NCI-H2171 (cell line): ENCODE measurements at places on chromosomes 16 and 17.

DNA sequence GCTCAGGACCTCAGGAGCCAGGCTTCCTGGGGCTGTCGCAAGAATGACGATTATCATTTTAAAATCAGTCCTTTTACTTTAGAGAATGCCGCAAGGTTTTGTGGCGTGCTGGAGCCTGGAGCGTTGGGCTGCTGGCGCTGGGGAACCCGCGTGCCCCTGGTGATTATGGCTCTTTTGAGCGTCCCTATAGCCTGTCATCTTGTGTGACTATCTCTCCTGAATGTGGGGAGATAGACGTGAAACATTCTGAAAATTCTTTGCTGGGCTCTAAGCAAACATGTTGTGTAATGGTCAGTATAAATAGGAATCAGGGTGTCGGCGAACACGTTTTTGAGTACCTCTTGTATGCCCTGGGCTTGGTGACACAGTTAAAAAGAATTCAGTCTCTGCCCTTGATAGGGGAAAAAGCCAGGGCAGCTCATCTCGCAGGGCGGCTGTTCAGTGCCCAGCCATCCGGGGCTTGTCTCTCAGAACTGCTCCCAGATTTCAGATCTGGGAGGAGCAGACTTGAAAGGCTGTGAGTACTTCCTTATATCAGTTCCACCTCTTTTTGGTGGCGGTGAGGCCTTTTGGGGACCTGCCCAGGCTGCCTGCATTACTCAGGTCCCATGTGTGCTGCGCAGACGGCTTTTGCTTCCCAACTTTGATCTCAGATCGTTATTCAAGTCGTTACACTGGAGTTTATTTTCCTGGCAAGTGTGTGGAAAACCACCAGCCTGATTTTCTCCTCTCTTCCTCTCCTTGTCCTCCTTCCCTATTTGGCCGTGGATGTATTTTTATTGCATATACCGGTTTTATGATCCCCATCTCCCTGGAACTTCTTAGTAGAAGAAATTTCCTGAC lies 973 bp downstream of the SLC7A6 start:
- DNase-seq = peak; percentile 12

DNA sequence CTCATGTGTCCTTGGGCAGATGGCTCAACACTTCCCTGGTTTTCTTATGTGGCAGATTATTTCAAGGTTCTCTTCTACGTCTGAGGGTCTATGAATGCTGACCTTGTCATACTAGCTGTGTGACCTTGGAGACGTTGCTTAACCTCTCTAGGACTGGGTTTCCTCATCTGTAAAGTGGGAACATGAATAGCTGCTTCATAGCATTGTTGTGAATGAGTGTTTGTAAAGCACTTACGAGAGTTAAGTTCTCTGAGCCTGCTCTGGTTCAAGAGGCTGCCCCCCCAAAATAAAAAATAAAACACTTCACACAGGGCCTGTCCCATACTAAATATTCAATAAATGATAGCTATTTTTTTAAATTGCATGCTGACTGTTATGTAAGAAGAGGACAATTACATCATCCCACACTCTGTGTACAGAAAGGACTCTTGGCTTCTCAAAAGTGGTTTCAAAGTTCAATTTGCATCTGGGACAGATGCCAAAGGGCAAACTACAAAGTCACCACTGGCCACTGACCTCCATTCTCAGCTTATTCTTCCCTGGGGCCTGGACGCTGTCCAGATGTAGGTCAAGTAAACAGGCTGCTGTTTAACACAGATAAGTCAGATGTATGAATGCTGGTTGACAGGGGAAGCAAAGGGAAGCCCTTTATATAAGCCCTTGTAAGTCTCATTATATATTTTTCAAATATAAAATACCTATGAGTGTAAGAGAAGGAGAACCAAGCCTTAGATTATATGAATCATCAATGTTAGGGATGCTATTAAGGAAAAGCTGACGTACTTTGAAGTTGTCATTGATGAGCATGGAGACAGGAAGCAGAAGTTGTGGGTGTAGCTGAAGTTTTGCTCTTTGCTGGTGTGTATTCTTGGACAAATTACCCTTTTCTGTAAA lies 15.4 kb upstream of the NDEL1 start:
- DNase-seq = no peak

DNA sequence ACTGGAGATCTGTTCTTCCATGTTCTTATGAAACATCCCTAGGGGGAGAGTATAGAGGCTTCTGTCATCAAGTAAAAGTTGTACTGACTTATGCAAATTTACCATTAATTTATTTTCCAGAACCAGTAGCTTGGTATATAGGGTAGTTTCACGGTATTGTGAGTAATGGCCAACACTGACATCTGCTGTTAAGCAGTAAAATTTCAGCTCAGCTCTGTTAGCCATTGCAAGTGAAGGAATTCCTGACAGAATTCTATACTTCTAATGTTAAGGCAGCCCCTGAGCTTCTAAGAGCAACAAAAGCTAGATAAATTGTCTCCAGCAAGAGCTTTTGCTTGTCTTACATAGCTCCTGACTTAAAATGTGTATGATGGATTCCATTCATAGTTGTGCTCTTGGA lies 613.5 kb upstream of the C16orf82 start:
- no peak for DNase-seq

GRCh38 chr17:7022781-7023571 lies at the start of gene BCL6B:
TSS of gene BCL6B (plus strand) at chr17:7023050. CDS start at chr17:7023672, 622 bp downstream.
- DNase-seq = no peak

DNA sequence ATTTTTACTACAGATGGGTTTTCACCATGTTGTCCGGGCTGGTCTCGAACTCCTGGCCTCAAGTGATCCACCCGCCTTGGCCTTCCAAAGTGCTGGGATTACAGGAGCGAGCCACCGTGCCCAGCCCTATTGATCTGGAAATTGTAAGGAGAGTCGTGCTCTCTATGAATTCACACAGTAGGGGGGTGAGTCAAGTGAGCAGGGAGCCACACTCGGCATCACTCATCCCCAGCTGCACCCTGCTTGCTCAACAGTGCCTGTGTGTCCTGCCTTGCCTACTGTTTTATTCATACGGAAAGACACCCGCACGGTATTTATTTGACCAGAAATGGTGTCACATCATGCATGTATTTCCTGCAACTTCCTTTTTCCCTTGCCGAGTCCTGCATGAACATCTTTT lies 157.2 kb upstream of the FOXF1 start:
- DNase-seq = no peak

- DNase-seq = no peak
Measured at GRCh38 chr17:2549392-2550211, 37.9 kb upstream of the METTL16 start.

GRCh38 chr16:50151756-50152155 lies 1.4 kb upstream of the TENT4B start:
- no peak for DNase-seq

DNA sequence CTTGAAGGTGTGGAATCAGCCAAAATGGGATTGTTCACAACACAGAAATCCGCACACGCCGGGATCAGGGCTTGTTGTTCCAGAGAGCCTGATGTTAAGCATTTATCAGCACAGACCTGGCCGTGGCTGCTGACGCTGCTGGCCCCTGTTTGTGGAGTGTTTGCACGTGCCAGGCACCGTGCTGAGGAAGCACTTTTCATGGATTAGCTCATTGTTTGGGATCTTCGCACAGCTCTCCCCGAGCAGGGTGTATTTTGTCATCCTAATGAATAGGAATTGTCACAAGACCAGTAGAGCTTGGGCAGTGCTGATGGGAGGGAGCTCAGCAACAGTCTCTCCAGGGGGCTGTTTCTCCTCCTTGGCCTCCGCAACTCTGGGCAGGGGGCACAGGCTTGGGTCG lies 160.4 kb upstream of the PLCG2 start:
- no peak for DNase-seq

DNA sequence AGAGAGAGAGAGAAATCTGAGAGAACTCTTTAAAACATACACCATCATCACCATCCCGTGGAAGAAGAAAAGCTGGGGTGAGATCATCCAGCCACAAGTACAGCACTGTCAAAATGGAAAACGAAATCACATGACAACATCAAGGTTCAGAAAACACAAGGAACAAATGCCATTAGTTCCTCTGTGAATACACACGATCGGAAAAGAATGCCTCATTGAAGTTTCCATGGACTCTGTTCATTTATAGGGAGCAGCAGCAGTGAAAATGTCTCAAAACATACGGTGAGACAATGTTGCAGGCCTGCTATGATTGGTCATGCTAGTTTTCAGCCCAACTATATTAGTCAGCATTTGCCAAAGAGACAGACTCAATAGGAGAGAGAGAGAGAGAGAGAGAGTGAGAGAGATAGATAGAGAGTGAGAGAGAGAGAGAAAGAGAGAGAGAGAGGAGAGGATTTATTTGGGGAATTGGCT lies 4.4 kb downstream of the CFAP97D1 start:
- no peak for DNase-seq

GRCh38 chr16:4523686-4524085 lies 14.9 kb downstream of the CDIP1 start:
- no peak for DNase-seq

GRCh38 chr16:85211271-85211801 lies 99.1 kb upstream of the CIBAR2 start:
- no peak for DNase-seq

- no peak for DNase-seq
Measured at GRCh38 chr17:9472541-9472940, 103.1 kb downstream of the STX8 start.

DNA sequence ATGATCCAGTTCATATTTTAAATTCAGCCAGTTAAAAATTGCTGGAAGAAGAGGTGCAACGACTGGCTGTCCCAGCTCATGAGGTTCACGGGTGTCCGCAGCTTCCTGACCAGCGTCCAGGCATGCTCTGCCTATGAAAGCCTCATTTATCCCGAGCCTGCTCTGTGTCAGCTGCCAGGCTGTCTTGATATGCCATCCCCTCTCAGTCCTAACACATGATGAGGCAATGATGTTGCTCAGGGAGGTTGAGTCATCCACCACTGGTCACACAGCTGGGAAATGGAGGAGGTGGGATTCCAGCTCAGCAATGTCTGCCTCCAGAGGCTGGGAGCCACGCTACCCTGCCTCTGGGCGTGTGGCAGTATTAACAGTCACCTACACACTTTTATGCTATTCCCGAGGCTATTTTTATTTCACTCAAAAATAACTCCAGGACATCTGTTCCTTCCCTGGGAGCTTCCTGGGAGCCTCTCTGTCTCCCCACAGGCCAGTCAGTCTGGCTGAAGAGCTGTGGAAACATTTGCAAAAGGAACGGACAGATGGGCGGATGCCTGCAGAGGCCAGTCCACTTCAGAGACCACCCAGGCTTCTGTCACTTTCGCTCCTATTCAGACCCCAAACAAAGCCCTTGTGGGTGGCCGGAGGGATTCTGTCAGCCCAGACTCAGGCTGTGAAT lies 22.5 kb downstream of the RAB11FIP4 start:
- DNase-seq = no peak

DNA sequence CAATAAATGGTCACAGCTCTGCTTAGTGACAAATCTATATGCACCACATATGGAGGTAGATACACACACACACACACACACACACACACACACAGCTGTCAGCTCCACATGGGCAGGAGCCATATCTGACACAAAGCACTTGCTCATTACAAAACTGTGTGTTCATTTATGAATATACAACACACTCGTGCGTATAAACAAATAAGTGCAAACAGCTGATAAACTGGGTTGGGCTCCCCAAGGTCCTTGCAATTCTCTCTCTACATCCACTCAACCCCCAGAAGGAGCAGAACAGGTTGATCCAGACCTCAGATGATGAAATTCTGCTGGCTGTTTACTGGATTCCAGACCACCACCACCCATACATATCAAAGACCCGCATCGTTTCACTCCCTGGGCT lies 140.7 kb downstream of the XYLT1 start:
- no peak for DNase-seq

DNA sequence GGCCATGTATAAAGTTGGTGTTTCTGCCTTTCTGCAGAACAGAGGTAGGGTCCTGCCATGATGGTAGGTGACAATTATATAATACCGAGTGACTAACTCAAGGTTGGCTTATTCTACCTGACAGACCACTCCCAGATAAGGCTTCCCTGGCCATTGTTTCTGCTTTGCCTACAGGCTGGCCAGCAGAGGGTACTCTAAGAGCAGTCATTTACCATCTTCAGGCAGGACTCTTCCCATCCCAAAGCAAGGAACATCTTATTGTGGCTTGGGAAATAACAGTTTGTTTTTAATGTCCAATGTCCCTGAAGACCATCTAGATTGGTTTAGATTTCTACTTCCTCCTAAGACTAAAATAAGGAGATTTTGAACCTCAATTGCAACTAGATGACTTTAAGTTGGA lies 74.1 kb downstream of the SNX11 start:
- no peak for DNase-seq

DNA sequence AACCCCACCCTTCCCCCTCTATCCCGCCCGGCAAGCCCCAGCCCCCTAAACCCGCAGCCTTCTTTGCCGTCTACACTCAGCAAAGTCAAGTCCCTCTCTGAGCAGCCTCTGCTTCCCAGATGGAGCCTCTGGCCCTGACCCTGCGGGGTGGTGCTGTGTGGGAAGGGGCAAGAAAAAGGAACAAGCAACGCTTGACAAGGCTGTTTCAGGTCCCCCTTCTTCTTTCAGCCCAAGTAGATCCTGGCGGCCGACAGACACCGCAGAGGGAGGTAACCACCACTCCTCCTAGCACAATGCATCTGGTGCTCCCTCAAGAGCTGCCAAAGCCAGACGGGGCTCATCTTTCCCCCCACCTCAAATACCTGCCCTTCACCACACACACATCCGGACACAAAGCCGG lies 178.3 kb downstream of the ENGASE start:
- DNase-seq = no peak

DNA sequence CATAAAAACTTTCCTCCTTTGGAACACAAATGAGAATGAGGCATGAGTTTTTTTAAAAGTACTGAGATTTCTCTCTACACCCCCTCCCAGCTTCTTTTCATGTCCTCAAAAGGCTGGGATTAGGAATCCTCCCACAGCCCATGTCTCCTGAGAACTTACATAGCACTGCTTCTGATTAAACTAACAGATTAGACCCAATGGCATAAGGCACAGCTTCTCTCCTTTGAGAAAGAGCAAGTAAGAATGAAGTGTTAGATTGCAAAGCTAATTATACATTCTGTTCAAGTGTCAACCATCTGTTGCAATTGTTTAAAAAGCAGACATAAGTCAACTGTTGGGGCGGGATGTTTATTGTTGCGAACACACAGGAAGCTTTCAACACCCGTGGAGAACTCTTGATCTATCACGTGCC lies 715.1 kb downstream of the CDH11 start:
- peak; percentile 84 for DNase-seq

GRCh38 chr17:17928398-17929287 lies 43.6 kb downstream of the TOM1L2 start:
- DNase-seq = no peak

GRCh38 chr17:27810211-27810901 lies 10.0 kb upstream of the NOS2 start:
- DNase-seq = no peak

- DNase-seq = no peak
Measured at GRCh38 chr16:74601126-74601871, 5.6 kb downstream of the GLG1 start.
